ENCODE measurements at places on chromosomes 2 and 18. TPM values are rescaled to one million over a fixed set of nuclear protein-coding genes. Genes with fewer than 3 reads are reported as not detected.

Gene SDC1
- total RNA-seq: 21.0 TPM

Gene BMP10
- total RNA-seq: not detected

DNA sequence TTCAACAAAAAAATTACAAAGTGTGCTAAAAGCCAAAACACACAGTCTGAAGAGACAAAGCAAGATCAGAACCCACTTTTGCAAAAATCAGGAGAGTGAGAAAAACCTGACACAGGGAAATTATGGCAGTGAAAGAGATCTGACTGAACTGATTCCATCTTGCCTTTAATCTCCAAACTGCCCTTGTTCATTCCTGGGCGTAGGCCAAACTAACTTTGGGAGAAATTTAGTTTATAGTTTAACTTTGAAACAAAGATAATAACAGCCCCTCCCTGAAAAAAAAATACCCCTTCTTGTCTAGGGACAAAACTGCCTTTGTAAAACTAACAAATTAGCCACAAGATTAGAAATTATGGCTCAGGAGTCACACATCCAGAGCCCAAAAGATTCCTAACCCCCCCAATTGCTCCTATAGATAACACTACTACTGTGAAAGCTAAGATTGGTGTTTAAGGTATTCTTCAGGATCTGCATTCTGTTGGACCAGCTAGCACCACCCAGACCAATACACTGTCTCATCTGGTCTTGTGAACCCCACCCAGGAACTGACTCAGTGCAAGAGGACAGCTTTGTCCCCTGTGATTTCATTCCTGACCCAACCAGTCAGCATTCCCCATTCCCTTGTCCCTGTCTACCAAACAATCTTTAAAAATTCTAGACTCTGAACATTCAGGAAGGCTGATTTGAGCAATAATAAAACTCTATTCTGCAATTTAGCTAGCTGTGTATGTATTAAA is 226.1 kb upstream of the SH3BP4 start:
- H3K36me3 ChIP-seq: no peaks in the 10 kb centered on the region
- no peak for DNase-seq
- H3K4me3 ChIP-seq: no peak overlapping the region
- H3K4me1 ChIP-seq: no peaks in the 10 kb centered on the region
- no peak overlapping the region for H3K27ac ChIP-seq
- no peaks in the 10 kb centered on the region for H3K27me3 ChIP-seq

Gene ALPI
- not detected for total RNA-seq

Gene GALR1
- 0.06 TPM for total RNA-seq

GRCh38 chr2:237304763-237305514 is 109.0 kb downstream of the COL6A3 start:
- DNase-seq: no peak
- no peaks in the 10 kb centered on the region for H3K36me3 ChIP-seq
- H3K27me3 ChIP-seq: no peaks in the 10 kb centered on the region
- H3K27ac ChIP-seq: no peak overlapping the region
- H3K4me1 ChIP-seq: no peaks in the 10 kb centered on the region

DNA sequence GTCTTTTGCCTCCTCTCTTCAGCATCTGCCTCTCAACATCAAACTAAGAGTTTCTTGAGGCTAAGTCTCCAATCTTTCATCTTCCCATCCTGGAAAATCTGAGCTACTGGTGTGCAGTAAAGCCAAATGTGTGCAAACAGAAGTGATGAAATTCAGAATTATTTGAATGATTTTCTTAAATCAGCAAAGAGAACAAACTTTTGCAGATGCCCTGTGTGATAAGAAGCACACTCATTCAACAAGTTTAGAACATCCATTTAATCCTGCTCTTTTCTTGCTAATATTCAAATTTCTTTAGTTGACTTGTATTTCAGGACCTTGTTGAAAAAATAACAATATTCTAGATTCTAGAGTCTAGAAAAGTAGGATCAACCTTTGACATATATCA is 1374.9 kb upstream of the CELF4 start:
- DNase-seq: no peak
- no peaks in the 10 kb centered on the region for H3K27me3 ChIP-seq
- no peak overlapping the region for H3K27ac ChIP-seq
- H3K36me3 ChIP-seq: no peaks in the 10 kb centered on the region
- H3K4me1 ChIP-seq: no peaks in the 10 kb centered on the region
- H3K4me3 ChIP-seq: no peak overlapping the region

- H3K27ac ChIP-seq: no peak overlapping the region
- H3K36me3 ChIP-seq: no peaks in the 10 kb centered on the region
- no peaks in the 10 kb centered on the region for H3K27me3 ChIP-seq
Measured at GRCh38 chr2:180385601-180386201, 378.6 kb upstream of the CWC22 start.

DNA sequence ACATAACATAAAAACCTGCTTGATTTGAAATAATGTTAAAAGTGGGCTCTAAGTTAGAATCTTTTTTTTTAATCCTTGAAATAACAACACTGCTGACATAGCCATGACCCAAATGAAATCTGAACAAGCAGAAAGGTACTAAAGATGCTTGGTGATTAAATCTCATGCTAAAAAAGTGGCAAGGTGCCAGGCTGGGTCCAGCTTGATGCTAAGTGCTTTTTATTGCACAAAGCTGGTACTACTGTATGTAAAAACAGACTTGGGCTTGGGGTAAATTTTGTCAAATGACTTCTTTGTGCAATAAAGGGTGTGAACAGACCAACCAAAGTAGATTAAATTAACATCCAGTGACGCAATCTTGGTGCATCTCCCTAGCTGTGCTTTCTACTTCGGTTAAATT is 13.4 kb downstream of the BCL11A start:
- no peaks in the 10 kb centered on the region for H3K27me3 ChIP-seq
- peaks cover 51% of the 10 kb centered on the region for H3K4me1 ChIP-seq
- no peak overlapping the region for H3K4me3 ChIP-seq
- no peaks in the 10 kb centered on the region for H3K36me3 ChIP-seq
- no peak for DNase-seq
- H3K27ac ChIP-seq: no peak overlapping the region

Gene INSIG2
- 23.0 TPM for total RNA-seq

Gene ANKRD36
- 10.5 TPM for total RNA-seq

Gene RNF152
- total RNA-seq: 4.9 TPM

Gene ELOA2
- not detected for total RNA-seq

DNA sequence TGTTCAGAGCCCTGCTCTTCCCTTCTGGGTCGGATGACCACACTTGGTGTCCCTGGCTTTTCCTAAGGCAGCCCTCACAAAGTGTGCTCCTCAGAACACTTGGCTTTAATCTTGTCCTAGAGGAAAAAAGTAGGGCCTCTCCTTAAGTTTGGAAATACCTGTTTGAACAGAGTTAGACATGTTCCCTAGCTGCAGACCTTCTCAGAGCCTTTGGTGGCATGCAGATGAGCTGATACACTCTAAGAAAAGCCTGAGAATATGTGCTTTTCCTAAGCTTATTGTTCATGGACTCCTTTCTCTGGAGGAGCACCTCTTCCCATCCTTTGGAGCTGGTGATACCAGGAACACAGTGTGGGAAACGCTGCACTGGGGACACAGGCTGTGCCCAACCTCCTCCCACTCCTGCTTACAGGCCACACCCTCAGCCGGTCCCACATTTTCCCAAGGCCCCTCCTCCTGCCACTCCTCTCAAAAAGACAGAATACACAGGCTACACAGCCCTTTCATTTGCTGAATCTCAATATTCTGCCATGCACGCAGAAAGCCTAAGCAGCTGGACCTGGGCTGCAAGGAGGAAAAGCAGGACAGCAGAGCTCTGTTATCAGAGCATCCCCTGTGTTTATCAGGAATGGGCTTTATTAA is 443.6 kb downstream of the NBAS start:
- H3K4me1 ChIP-seq: no peaks in the 10 kb centered on the region
- H3K4me3 ChIP-seq: no peak overlapping the region
- H3K27ac ChIP-seq: no peak overlapping the region
- no peaks in the 10 kb centered on the region for H3K36me3 ChIP-seq

GRCh38 chr2:144143294-144144151 is 376.4 kb downstream of the ZEB2 start:
- H3K27me3 ChIP-seq: no peaks in the 10 kb centered on the region
- no peak overlapping the region for H3K27ac ChIP-seq
- no peak overlapping the region for H3K4me3 ChIP-seq
- DNase-seq: no peak

DNA sequence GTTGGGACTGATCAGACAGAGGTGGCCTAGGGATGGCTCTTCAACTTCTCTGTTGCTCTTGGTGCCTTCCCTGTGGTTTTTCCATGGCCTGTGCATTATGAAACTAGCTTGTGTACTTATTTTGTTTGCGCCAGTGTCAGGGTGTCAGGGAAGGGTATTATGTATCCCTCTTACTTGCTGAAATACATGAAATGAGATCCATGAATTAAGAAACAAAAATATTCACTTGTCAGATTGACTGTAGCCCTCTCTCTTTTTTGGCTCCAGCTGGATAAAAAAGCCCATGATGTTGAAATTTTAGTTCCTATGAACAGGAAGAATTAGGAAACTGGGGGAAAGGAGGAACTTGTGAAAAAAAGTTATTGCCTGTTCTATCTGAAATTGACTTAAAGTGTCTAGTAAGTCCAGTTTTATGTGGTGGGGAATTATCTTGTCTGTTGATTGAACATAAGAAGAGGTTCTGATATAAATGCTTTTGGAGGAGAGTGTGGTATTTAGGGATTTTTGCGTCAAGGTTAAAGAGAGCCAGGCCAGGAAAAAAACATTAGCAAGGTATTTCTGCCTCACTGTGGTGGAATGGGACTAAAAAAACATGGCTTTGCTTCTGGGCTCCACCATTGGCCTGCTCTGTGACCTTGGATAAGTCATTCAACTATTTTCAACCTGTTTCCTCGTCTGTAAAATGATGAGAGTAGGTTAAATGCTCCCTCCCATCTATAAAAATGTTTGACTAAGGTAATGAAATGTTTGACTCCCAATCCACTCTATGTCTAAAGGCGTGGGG is 12.0 kb downstream of the UGP2 start:
- no peaks in the 10 kb centered on the region for H3K36me3 ChIP-seq
- H3K4me3 ChIP-seq: no peak overlapping the region
- H3K27me3 ChIP-seq: no peaks in the 10 kb centered on the region

DNA sequence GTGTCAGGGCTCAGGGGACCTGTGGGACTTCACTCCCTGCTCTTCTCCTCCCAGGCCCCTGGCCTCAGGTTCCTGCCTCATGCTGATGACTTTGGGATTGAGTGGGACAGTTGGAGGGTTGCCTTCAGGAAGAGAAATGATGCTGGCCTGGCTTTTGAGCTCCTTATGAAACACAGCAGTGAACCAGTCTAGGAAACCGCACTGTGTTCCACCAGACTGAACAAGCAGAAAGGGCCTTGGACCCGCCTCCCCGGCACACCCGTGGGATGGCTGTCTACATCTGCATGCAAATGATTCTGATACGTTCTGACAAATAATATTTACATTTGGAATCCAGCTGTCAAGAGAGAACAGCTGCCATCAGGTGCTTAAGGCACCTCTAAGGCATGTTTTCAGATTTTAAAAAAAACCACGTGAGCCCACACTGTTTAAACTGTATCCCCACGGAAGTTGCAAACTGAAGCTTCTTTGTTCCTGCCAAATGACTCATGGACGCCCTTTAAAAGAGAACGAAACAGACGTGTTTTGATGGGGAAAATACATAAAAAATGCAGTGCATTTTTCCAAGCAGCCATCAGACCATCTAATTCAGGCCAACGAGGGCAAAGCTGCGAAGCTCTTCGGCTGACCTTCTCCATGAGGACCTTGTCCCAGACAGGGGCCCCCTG is 27.6 kb upstream of the ASAP2 start:
- H3K4me3 ChIP-seq: no peak overlapping the region
- H3K36me3 ChIP-seq: no peaks in the 10 kb centered on the region
- peaks cover 8% of the 10 kb centered on the region for H3K4me1 ChIP-seq

Gene HOXD4
- total RNA-seq: 0.23 TPM

DNA sequence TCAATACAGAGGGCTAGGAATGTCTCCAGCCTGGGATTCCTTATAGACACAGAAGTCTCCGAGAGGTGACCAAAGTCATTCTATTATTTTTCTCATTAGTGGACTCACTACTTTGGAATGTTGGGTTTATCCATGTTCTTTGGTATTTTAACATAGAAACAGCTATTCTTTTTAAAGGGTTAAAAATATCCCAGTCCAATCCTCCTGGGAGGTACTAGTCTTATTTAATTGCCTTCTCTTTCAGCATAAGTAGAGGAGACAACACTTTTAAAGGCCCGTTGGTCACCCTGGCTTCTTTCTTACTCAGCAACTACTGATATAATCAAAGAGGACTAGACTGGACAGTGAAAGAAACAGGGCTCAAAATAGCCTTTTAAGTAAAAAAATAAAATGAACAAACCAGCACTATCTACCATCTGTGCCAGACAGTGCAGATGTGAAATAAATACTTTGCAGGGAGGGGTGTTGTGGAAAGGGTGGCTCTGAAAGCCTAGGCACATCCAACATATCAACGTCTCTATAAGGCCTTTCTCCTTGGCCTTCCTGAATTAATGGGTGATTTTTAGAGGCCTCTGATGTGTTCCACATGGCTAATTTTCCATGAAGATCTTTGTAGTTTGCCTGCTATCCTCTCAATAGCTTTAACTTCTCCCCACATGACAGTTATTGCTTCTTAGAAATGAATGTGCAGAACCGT is 334.4 kb upstream of the THUMPD2 start:
- H3K27ac ChIP-seq: no peak overlapping the region
- H3K27me3 ChIP-seq: no peaks in the 10 kb centered on the region
- H3K4me3 ChIP-seq: no peak overlapping the region
- no peak for DNase-seq

Gene TUBB6
- 24.6 TPM for total RNA-seq

- no peak for DNase-seq
- H3K27me3 ChIP-seq: no peaks in the 10 kb centered on the region
- H3K4me3 ChIP-seq: no peak overlapping the region
- no peaks in the 10 kb centered on the region for H3K36me3 ChIP-seq
- no peak overlapping the region for H3K27ac ChIP-seq
Measured at GRCh38 chr2:186751790-186752189, 57.9 kb downstream of the FAM171B start.

Gene KCNK3
- total RNA-seq: 46.4 TPM

DNA sequence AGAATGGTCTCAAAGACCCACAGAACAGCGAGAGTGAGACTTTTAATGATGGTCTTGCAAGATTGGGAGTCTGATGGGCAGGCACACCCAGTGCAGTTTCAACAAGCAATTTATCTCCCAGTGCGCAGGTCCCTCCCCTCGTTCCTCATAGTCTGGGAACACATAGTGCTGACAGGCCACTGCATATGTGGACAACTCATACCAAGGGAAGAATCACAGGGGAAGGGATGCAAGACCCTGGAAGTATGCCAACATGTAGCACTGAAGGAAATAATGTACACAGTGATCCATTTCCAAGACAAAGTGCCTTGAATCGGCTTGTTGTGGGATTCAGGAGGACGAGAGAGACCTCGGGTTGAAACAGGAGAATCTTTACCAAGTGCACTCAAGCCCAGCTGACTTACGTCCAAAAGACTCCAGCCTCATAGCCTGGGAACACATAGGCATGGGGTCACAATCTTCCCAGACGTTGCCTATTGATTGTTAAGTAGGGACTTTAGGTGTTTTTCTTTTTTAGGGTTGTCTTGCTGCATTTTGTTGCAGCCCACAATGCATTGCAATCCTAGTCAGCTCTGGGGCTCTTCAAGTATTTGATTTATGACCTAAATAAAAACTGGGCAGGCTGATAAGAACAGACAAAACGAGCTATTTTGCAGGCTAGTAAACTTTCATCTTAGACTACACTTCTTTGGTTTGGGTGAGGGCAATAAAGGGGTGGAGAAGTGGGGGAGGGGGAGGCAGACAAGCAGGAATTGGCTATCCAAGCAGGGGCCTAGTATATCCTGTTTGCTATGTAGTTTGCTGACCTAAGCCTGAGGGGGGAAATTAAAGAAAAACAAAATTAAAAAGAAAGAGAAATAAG is 24.7 kb upstream of the SERPINB5 start:
- H3K36me3 ChIP-seq: no peaks in the 10 kb centered on the region
- no peaks in the 10 kb centered on the region for H3K4me1 ChIP-seq
- no peak overlapping the region for H3K27ac ChIP-seq
- no peak for DNase-seq

Gene CLEC4F
- 0.12 TPM for total RNA-seq

- H3K27me3 ChIP-seq: no peaks in the 10 kb centered on the region
- peak; percentile 70 for DNase-seq
- H3K4me3 ChIP-seq: peak within 1 kb of the TSS; percentile 25
Measured at GRCh38 chr2:164954954-164955701, at the start of gene SLC38A11. TSS of gene SLC38A11 (minus strand) at chr2:164955525. CDS start at chr2:164955247, 278 bp downstream.

All from pancreas (tissue), 10 donors.